ENCODE measurements at places on chromosomes 16 and 17.
A peak's percentile ranks its signal among the peaks of the same experiment; 100 is the strongest.

GRCh38 chr17:29569245-29569950 lies 897 bp downstream of the TP53I13 start:
- no peak for DNase-seq

- no peak for DNase-seq
These were observed 15.2 kb downstream of the CHRNB1 start for GRCh38 chr17:7459961-7460545.

- DNase-seq, result peak; percentile 31
These were observed 6.3 kb downstream of the LMF1 start for GRCh38 chr16:964356-965035.

DNA sequence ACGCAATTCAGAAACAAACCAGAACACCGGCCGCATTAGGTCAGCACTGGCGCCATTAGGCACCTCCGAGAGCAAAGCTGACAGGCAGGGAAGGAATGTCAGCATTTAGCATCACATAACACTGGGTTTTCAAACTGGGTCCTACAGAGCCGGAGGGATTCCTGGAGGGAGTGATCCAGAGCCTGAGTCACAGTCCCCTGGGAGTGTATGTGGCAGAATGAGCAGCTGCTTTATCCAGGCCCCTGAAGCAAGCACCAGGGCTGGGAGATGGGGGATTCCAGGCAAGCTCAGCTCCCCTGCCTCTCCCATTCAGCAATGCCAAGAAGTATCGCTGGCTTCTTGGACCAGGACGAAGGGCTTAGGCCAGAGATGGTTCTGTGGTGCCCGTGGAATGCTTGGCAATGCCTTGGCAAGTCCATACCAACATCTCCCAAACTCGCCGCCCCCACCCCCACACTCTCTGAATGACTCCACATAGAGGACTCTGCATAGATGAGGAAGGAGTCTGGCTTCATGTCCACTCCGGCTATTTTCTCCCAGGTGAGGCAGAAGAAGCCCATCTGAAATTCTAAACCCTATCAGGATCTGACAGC lies 20.4 kb downstream of the GAS7 start:
- no peak for DNase-seq

GRCh38 chr17:83121921-83122820 lies 42.8 kb downstream of the METRNL start:
- no peak for DNase-seq

DNA sequence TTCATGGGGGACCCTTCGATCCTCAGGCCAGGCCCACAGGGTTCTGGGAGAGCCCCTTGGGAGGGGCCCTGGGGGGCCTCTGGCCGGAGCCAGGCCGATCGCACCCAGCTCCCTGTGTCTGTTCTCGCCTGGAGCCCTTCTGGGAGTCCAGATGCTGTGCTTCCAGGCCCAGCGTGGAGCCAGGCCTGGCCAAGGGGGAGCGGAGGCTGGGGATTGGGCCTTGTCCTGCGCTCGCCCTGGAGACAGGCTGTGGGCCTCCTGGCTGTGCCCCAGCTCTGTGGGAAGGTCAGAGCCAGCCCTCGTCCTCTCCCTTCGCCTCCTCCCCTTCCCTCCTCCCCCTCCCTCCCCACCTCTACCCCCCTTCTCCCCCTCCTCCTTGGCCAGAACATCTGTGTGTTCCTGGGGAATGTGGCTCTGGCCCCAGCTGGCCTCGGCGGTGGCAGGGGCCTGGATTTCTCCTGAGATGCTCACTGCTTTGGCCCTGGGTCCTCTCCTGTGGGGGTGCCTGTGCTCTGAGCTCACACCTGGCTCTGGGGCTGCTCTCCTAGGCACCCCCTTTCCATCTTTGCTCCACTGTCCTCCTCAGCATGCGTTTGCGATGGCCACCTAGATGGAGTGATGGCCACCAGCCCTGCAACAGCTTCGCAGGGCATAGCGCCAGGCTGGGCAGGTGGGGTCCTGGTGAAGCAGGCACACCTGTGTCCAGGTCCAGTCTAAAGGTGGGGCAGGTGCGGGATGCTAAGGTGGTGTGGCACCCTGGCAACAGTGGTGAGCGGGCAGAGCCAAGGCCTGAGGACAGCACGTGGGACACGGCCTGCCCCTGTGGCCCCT lies 90.6 kb upstream of the CIBAR2 start:
- no peak for DNase-seq

GRCh38 chr17:29066047-29066446 lies 23.1 kb downstream of the PIPOX start:
- no peak for DNase-seq

DNA sequence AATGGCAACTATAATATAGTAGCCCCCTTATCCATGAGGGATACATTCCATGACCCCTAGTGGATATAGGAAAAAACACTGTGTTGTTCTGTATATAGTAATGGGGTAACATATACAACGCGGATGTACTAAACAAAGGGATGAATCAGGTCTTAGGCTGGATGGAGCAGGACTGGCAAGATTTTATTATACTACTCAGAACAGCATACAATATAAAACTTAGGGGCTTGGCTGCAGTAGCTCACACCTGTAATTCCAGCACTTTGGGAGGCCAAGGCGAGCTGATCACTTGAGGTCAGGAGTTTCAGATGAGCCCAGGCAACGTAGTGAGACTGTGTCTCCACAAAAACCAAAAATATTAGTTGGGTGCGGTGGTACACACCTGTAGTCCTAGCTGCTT lies 26.8 kb downstream of the VMP1 start:
- DNase-seq, result no peak

DNA sequence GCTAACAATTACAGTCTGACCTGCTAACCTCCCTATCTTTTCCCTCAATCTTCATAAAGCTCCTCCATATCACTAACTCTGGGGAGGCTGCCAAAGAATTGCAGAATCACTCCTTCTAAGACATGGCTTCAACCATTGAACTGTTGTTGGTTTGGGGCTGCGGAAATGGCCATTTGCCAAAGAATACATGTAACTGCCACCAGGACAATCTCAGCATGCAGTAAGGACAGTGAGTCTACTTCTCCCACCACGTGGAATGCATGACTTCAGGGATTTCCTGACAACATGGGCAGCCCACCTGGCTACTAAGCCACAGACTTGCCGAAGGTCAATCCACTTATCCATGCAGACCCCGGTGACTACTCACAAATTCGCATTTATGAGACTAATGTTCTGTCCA lies 104.3 kb upstream of the NUDT7 start:
- no peak for DNase-seq

DNA sequence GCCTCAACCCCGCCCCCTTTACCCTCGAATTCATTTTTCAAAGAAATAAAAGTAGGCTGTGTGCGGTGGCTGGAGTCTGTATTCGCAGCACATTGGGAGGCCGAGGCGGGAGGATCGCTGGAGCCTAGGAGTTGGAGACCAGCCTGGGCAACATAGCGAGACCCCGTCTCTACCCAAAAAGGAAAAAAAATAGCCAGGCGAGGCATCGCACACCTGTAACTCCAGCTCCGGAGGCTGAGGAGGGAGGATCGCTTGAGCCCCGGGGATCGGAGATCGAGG lies 671 bp upstream of the TOP2A start:
- no peak for DNase-seq

GRCh38 chr17:4743216-4743615 lies 3.5 kb upstream of the CXCL16 start:
- no peak for DNase-seq

DNA sequence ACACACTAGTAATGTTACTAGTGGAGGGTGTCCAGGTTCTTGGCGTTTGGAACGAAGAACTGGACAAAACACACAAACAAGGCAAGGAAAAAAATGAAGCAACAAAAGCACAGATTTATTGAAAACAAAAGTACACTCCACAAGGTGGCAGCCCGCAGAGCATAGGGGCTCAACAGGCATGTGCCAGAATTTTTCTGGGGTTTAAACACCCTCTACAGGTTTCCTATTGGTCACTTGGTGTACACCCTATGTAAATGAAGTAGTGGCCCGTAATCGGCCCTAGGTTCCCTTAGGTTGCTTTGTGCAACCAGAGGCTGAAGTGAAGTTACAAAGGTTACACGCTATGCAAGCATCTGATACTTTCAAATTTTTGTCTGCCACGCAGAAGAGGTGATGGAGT lies 8.1 kb downstream of the OR2C1 start:
- no peak for DNase-seq

GRCh38 chr16:27113341-27113841 lies 46.7 kb downstream of the C16orf82 start:
- no peak for DNase-seq

- no peak for DNase-seq
These were observed 6.3 kb downstream of the SAP30BP start for GRCh38 chr17:75673487-75673886.

- no peak for DNase-seq
These were observed 30.2 kb downstream of the CACNG5 start for GRCh38 chr17:66865151-66865550.

GRCh38 chr17:34146440-34147043 lies 108.5 kb upstream of the CCL2 start:
- peak; percentile 7 for DNase-seq

GRCh38 chr17:57902800-57903759 lies 52.1 kb downstream of the CUEDC1 start:
- DNase-seq, result no peak

- DNase-seq, result no peak
These were observed 24.6 kb upstream of the SHISA9 start for GRCh38 chr16:12876778-12877177.

DNA sequence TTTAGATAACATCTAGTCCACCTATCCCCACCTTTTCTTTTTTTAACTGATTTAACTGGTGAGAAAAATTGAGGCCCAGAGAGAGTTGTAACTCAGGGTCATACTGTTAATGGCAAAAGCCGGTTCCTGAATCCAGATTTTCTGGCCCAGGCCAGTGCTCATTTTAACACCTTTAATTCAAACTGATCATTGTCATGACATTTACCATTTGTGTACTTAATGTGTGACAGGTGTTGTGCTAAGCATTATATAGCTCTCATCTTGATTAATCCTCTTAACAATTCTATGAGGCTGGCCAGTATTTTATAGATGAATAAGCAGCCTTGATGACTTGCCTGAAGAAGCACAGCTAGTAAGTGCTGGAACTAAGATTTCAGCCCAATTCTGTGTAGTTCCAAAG lies 14.4 kb downstream of the RHOT1 start:
- DNase-seq, result no peak

DNA sequence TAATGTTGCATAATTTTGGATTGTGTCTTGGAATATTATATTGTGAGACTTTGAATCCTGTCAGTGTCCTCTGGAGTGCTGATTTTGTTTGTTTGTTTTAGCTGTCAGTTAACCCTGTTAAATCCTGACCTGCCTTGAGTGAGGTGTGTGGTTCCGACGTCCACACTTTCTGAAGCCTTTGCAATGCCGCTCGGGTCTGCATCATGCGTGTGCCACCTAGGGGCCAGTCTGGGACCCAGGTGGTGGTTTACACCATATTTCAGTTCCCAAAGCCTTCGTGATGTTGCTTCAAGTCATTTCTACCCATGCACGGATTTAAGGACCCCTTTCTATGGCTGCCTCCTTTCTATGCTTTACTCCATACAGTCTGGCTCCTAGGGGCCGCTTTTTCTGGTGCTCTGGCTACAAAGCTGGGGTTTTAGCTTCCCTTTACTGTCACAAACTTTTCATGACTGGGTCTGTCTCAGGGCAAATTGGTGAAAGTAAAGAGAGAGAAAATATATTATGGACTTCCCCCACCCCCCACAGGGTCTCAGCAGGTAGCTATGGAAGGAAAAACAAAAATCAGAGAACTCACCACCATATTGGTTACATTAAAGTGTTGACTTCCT lies 11.4 kb upstream of the OR4D1 start:
- no peak for DNase-seq

GRCh38 chr16:69890114-69890891 lies 60.8 kb upstream of the CLEC18A start:
- no peak for DNase-seq

- no peak for DNase-seq
These were observed 64.4 kb upstream of the RASL10B start for GRCh38 chr17:35666967-35667532.

GRCh38 chr16:56603589-56603988 lies 4.8 kb upstream of the MT2A start:
- DNase-seq, result no peak
